ENCODE measurements at places on chromosomes 7 and 10.

DNA sequence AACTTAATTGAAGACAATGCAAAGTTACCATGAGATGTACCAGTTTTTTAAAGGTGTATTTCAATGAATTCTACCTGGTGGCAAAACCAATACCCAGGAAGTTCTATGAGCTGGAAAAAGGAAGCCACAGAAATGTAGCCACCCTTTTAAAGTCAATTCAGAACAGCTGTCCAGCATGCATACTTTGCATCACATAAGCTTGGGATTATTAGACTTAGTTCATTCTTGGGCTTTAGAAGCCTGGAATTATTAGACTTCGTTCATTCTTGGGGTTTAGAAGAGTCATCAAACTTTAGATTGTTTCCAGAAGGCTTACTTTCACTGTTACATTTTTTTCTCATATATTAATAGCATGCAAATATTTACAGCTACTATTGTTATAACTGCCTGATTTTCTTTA lies 20.9 kb downstream of the SLC25A13 start:
- DNase-seq = no peak

- DNase-seq = no peak
Observed at GRCh38 chr10:16232441-16232840, 204.4 kb upstream of the PTER start.

- peak; percentile 53 for DNase-seq
Observed at GRCh38 chr10:43816351-43817321, 168.0 kb upstream of the ZNF32 start.

DNA sequence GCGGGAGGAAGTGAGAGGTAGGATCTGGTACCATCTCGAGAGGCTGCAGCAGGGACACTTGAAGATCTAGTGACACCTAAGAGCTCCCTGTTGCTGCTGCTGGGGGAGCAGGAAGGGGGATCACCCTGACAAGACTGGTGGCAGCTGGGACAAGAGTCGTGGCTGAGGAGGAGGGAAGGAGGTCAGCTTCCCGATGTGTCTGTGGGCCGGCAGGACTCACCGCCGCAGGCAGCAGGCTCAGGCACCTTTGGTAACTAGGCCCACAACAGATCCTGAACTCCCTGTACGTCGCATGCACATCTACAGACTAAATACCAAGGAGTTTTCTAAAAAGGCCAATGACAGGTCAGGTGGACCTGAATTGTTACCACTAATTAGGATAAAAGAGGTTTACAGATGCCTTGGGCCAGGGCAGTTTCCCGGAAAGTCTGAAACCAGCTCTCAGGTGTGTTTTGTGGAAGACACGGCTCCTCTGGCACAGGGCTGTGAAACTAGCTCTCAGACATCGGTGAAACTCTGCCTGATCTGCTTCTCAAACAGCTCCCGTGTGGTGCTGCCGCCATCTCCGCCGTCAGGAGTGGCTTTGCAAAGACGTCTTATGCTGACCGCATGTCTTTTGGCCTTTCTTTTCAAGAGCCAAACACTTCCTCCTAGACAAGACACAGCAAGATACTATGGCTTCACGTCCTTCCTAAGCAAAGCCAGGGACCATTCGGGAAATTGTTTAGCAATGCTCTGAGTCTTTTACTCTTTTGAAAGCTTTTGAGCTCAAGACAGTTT lies 609.7 kb downstream of the PTPRN2 start:
- DNase-seq = no peak

DNA sequence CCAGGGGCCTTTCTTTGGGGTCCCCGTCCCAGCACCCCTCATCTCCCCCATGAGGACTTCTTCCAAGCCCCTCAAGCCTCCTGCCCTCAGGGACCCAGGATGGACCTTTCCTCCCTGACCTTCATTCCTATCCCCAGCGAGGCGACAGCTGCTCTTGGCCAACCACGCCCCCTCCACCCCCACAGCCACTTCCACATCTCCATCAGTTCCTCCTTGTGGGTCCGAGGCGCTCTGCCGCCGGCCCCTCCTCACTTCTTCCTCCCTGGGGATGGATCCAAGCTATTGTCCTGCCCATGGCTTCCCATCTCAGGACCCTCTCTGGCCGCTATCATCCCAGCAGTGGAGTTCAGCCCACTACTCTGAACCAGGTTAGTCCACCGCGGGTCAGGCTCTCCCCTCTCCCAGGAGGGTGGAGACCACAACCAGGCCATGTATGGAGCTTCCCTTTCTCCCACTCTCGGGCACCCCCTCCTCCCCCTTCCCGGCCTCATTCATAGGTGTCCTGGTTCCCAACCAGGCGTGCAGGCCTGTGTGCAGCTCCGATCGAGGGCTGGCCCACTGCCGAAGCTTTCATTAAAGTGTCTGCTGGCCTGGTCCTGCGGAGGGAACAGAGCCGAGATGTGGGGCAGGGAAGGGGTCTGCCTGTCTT lies 1.7 kb upstream of the SH2B2 start:
- no peak for DNase-seq

GRCh38 chr10:82874671-82875070 lies 999.7 kb downstream of the NRG3 start:
- DNase-seq = no peak

DNA sequence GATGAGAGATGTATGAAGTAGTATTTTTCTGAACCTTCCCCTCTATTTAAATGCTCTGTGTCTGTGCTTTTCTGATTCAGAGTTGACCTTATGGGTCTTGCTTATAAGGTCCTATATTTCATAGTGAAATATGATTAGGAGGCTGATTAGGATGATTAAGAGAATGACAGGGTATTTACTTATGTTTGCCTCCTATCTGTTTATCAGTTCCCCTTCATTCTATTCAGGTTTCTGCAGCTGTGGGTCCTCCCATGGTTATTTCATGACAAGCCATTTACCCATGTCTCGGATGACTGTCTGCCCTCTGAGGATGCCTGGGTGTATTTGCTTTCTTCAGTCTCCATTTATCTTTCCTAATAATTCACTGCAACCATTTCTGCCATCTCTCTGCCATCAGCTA lies 16.9 kb downstream of the RPA3 start:
- DNase-seq = no peak

- DNase-seq = no peak
Observed at GRCh38 chr7:70389531-70390151, 742.3 kb upstream of the GALNT17 start.

- DNase-seq = no peak
Observed at GRCh38 chr10:76285012-76285411, 853.6 kb downstream of the LRMDA start.

- no peak for DNase-seq
Observed at GRCh38 chr10:23198940-23199767, 7.0 kb downstream of the PTF1A start.

DNA sequence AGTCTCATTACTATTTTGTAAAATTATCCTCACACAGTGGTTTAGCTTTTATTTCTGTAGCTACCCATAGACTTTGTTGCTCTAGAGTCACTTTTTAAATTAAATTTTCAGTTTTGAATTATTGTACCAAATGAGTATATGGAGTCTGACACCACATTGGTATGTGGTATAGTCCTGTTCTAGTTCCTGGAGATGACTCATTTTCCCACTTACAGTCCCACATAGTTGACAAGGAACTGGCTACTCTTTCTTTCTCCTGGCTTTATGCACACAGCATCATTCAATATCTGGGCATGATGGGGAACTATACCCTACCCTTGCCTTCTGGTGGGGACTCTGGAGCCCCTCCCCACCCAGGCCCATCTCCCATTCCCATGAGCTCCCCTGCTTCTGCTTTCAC lies 92.6 kb upstream of the RAB11FIP2 start:
- no peak for DNase-seq

- DNase-seq = no peak
Observed at GRCh38 chr10:129621693-129622092, 154.7 kb downstream of the MGMT start.

DNA sequence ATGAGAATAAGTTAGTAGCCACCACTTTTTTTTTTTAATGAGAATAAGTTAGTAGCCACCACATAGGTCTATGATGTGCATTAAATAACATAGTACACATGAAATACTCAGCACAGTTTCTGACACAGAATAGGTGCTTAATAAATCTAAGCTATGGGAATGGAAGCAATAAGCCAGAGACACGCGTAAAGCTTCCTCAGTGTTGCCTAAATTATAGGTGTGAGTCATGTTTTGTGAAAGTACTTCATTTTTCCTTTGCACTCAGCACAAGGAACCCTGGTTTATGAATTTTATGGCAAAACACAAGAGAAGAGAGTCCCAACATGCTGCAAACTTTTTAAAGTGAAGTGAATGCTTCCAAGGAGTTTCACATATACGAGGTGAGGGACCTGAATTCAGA lies 267.4 kb downstream of the RNLS start:
- no peak for DNase-seq

DNA sequence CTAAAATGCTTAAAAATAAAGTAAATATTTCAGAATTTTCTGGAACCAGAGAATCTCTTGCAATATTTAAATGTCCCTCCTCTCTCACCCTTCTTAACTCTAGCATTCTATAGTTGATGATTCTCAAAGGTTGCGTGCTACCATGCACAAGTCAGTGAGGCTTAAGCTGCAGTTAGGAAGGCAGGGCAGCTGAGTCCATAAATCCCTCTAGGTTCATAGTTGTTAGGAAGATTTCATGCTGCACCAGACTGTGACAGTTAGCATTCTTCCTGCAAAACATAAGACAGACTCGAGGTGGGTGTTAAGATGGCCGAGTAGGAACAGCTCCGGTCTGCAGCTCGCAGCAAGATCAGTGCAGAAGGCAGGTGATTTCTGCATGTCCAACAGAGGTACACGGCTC lies 70.6 kb downstream of the MET start:
- DNase-seq = no peak

- DNase-seq = no peak
Observed at GRCh38 chr7:780516-780915, 51.8 kb upstream of the SUN1 start.

DNA sequence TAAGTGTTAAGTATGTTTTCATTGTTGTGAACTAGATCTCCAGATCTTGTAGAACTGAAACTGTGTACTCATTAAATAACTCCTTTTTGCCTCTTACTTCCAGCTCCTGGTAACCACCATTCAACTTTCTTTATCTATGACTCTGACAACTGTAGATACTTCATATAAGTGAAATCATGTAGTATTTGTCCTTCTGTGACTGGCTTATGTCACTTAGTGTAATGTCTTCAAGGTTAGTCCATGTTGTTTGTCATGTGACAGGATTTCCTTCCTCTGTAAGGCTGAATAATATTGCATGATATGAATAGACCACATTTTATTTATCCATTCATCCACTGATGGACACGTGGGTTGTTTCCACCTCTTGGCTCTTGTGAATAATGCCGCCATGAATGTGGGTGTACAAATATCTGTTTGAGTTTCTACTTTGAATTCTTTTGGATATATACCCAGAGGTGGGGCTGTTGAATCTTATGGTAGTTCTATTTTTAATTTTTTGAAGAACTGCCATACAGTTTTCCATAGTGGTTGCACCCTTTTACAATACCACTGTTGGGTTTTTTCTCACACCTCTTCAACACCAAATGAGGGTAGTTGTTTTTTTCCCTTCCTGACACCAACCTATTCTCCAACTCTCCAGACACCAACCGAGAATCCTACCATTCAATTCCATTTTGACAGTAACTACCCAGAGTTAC lies 10.7 kb upstream of the FMC1 start:
- no peak for DNase-seq

DNA sequence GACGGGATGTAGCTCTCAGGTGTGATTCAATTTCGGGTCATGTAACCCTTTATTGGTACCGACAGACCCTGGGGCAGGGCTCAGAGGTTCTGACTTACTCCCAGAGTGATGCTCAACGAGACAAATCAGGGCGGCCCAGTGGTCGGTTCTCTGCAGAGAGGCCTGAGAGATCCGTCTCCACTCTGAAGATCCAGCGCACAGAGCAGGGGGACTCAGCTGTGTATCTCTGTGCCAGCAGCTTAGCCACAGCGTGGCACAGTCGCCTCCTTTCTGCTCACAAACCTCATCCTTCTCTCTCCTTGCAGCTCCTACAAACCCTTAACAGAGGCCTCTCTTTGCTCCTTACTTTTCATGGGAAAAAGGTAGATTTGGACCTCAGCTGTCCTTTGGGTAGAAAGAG lies 197.5 kb upstream of the PRSS58 start:
- DNase-seq = no peak

- DNase-seq = no peak
Observed at GRCh38 chr7:7862393-7862792, 106.2 kb upstream of the GLCCI1 start.

GRCh38 chr10:11013836-11014235 lies 3.8 kb upstream of the CELF2 start:
- DNase-seq = no peak

DNA sequence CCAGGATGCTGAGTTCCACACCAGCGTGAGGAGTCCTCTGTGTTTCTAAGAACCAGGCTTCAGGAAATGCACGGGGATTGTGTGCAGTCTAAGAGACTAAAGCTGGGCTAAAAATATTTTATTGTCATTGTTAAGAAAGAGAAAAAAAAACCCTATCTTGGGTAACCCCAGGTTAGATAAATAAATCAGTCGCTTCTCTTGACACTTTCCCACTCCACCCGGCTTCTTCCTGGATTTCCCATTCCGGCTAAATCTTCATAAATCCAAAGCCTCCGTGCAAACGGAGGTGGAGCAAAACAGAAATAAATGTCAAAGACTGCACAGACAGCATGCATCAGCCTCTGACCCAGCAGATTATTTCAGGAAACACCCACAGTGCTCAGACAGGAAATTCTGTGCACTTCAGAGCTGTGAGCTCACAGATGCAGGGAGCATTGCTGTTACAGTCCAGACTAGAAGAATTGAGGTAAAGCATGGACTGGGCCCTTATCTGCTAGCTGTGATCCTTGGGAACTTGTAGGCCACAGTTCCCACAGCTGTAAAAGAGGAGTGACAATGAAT lies 44.8 kb upstream of the GRID1 start:
- no peak for DNase-seq

DNA sequence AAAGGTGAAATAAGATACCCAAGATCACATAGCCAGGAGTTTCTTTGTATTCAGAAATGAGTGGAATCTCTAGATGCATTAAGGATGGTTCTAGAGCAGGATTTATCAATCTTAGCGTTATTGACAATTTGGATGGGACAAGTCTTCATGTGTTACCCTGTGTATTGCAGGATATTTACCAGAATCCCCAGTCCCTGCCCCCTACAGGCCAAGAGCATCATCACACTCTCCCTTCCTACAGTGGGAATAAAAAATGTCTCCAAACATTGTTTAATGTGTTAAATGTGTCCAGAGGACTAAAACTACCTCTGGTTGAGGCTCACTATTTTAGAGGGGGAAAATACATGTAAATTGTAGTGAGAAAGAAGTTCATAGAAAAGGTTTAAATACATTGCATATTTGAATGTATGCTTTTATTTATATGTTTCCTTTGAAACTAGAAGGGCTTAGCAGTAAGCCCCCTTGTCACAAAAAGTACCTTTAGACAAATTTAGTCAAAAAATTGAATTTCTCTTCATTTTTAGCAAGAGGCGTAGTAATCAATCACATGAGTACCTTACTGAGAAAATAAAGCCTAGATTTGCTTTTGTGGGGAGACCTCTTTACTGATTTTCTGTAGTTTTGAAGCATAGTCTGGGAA lies 141.2 kb downstream of the MLLT10 start:
- DNase-seq = no peak

DNA sequence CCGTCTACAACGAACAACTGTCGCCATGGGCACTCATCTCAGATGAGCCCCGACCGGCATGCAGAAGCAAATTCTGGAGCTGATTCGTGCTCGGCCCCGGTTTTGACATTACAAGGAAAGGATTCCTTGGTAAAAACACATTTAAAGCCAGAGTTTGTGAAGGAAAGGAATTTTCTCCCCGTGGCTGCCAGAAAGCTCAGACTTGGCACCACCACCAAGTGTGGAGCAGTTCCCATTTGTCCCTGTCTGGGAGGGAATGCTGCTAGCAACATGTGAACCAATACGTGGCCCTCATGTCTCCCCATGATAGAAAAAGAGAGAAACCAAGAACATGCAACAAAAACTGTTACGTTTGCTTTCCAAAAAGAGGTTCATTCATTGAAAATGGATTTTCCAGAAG lies 55.2 kb upstream of the DDC start:
- DNase-seq = no peak
